ENCODE measurements at places on chromosomes 5 and 9.
A peak's percentile ranks its signal among the peaks of the same experiment; 100 is the strongest.

DNA sequence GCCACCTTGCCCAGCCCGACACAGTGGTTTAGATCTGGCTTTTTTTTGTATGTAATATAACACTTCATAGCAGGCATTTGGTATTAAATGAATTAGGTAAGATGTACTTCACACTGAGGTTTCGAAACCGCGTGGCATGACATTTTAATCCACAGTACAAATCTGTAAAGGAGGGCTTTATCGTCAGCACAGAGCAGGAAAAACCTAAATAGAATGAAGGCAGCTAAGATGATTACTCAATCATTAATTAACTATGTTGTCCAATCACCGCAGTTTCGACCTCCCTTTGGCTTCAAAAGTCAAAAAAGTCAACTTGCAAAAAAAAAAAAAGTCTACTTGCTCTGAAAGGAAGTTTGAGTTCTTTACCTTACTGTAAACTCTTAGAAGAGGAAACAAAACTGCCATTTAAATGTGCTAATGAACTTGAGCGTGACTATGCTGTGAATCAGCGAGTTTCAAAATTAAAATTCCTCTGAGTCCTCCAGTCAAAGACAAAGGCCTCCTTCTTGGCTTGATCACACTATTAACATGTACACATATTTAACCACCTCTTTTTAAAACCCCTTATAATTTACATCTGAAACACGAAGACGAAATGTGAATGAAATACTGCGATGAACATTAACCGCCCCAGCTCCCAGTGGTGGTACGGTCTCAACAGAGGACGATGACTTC, 698 bp upstream of the SEC24A start:
- no peak for DNase-seq

DNA sequence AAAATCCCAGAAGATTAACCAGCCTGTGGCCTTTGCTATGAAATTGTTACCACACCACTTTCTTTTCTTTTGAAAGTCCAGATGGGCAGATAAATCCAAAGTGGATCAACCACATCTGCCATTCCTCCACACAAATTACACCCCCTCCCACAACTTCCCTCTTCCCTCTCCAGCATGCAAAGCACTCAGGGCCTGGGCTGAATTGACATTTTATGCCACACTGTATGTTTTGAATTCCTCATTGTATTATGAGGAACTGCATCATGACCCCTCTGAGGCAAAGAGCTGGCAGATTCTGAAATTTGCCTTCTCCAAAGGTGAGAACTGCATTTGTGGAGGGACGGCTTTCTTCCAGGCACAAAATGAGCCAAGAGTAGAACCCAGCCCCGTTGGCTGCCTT, 589.2 kb upstream of the KLF4 start:
- no peak for DNase-seq

DNA sequence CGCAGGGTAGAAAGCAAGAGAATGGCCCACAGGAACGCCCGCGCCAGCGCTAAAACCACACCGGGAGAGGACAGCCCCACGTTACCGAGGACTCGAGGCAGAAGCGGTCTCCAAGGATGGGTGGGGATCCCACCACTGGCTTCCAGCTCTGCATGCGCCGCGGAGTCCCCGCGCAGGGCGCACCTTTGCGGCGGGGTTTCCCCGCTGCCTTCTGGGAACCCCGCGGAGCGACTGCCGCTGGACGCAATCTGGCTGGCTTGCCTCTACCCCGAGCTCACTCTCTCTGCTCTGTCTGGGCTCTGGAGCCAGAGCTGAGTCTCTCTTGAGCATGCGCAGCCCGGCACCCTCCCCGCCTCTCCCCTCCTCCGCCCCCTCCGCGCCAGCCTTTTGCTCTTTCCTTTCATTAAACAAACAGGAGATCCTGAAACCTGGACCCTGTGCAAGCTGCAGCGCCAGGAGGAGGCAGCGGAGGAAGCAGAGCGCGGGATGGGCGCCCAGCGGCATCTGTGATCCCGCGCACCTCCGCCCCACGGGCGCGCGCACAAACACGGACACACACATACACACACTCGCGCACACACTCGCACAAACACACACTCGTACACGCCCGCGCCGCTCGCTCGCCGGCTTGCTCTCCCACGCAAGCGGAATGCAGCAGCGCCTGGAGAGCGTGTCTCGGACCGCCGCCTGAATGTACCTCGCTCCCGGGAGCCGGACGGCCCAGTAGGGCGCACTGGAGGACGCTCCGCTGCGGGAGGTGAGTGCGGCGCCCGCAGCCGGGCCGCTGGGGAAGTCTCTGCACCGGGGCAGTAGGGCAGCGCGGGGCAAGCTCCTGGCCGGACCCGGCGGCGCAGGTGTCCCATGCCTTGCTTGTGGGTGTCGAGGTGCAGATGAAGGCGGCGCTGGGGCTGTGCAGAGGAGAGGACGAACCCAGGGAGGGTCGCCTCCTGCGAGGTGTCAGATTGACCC, at the start of gene PLPPR1:
Gene PLPPR1 (plus strand): TSS at position 382 of the 969 bp plus-strand sequence.
- DNase-seq = no peak

GRCh38 chr5:6115852-6116251, 262.5 kb downstream of the MED10 start:
- no peak for DNase-seq

- DNase-seq = no peak
Measured at GRCh38 chr5:30572279-30572678, 621.2 kb upstream of the CDH6 start.

DNA sequence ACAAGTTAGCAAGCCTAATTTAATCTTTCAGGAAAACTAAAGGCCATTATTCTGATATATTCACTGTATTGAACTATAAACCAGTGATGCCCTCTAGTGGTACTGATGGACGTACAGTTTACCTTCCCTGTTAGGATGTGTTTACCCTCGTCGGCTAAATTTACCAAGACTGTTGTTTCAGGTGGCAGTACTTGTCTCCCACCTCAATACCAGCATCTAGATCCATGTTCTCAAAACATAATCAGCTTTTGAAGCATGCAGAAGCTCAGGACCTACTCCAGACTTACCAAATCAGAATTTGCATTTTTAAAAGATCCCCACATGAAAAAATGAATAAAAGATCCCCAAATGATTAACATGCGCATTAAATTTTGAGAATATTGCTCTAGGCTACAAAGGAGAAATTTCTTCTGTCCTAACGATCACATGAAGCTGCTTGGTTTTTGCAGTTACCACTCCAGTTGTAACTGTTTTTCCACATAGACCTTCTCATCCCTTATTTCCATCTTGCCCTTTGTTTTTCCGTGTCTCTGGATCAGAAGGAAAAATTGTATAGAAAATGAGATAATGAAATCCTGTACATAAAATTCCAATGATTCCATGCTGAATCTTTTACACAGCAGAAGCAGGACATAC, 3.2 kb upstream of the BAAT start:
- DNase-seq = no peak

GRCh38 chr9:37729499-37729898, 24.1 kb upstream of the TRMT10B start:
- DNase-seq = no peak

DNA sequence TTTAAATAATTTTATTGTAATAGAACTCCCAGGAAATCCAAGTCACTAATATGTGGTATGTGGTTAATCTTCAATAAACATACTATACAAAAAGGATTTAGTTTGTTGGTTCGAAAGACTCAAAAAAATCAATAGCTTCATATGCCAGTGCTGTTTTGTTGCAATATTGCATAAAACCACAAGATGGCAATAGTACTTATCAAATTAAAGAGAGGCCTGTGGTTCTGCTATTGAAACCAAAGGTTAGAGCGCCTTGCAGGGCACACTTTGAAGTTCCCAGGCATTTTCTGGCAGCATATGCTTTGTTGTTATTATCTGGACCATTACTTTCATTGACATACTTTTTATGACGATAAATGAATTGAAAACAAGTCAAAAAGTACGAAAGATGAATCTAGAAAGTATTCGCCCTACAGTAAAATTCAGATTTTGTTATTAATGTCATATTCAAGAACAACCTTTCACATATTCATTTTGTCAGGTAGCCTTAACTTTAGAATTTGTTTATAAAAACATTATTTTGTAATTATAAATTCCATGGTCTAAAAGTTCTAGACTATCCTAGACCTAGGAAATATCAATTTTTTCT, 316.3 kb downstream of the MCTP1 start:
- no peak for DNase-seq

DNA sequence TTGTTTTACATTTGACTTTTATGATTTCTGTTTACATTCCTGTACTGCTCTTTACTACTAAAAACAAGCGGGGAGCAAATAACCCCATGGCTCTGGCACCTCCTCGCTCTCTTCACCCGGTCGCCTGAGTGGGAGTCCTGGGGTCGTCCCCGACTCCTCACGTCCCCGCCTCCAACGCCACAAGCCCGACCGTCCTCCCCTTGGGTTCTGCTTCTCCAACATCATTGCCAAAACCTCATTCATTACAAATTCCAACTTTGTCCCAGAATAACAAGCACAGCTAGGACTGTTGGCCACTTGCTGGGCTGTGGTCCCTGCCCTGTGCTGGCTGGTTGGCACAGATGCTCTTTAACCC, 35.1 kb downstream of the MRPL36 start:
- DNase-seq = no peak

GRCh38 chr5:115209279-115209678, 39.6 kb upstream of the TRIM36 start:
- no peak for DNase-seq

GRCh38 chr9:127285965-127286364, 21.4 kb downstream of the GARNL3 start:
- no peak for DNase-seq

- no peak for DNase-seq
Measured at GRCh38 chr5:33091571-33092363, 349.0 kb upstream of the TARS1 start.

- DNase-seq = no peak
Measured at GRCh38 chr5:107361945-107362344, 308.8 kb downstream of the EFNA5 start.

DNA sequence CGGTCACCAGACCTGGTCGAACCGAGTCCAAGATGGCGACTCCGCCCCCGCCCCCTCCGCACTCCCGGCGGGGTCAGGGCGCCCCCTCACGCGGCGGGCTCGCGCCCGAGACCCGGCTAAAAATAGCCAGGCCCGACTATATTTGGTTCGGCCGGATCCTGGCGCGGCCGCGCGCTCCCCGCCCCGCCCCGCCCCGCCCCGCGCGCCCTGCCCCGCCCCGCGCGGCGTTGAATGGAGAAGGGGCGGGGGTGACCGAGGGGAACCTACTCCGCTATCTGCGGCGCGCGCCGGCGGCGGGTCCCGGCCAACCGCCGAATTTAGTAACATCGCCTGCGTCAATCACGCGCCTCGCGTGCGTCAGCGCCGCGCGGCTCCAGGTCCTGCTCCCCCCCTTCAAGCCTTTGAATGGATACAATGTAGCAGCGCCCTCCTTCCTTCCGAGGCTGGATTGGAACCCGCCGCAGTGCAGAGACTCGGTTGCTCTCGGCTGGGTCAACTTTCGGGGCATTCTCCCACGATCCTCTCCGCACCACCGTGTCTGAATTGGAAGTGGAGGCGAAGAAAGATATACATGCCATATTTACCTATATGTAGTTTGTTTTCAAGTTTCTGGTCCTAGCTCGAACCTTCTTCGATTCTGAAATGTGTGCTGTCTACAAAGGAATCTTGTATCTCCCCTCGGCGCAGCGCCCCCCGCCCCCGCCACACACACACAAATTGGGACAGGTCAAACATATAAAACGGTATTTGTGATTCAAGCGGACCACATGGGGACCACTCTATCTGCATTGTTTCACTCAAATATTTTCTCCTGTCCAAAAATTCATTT, 1.6 kb upstream of the NR4A3 start:
- peak; percentile 84 for DNase-seq

- no peak for DNase-seq
Measured at GRCh38 chr9:129390541-129390940, 212.5 kb upstream of the IER5L start.

- no peak for DNase-seq
Measured at GRCh38 chr5:15521381-15522186, 21.6 kb downstream of the FBXL7 start.

DNA sequence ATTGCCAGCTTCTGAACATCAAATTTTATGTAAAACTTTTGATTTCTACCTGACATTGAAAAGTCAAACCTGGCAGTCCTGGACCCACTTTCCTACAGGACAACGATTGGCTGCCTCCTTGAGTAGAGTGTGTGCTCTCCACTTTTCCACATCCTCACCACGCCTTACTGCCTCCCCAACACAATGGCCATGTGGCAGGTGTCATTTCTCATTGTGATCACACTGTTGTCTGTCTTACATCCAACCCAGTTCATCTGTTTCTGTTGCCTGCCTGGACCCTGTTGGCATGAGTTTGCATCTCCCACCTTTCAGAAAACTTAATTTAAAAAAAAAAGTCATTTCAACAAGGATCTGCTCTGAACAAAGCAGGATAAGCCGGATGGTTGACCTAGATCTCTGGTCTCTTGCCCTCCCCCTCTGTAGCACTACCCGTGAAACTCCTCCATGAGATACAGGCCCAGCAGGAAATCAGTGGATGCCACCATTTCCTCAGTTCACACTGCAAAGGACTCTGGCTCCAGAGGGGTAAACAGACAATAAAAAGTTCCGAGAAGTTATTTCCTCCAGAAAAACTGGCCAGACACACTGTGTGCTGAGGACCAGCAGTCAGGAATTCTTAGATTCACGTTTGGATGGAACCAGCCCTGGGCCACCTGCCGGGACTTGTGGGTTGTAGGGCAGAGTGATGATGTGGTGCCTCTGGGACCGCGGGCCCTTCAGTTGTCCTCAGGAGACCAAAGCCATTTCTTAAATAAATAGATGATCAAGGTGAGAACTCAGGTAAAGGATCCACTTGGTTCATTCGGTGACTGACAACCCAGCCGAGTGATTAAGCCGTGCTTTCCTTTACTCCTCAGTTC, 48.6 kb downstream of the AMBP start:
- no peak for DNase-seq

DNA sequence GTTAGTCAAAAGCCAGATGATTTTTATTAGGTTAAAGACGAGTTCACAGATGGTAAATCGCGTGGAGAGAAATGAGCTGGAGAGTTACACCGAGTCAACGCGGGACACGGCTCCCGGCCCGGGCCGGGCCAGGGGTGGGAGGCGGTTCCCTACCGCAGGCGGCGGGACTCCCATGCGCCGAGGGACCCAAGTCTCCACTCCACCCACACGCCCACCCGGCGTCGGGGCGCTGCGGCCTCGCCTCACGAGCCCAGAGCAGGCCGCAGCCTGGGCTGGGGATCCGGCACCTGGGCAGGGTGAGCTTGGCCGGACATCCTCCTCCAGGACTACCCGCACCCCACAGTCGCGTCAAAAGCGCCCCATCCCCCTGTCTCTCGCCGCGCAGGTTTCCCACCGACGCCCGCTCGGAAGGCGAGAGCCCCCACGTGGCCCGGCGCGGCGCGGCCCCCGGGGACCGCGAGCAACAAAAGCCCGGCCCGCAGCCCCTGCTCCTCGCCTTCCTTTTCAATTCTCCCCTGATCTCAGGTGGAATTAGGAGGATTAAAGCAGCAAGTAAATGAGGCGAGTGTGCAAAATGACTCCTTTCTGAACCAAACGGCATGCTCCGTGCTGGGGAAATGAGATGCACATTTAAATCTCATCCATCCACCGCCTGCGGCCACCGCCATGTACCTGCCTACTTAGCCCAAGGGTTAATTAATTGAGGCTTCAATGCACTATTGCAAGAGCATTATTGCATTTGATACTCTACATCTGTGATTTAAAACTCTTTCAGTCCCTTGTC, 196.5 kb upstream of the TBCA start:
- no peak for DNase-seq

GRCh38 chr9:19009391-19009965, 23.5 kb downstream of the SAXO1 start:
- no peak for DNase-seq

- no peak for DNase-seq
Measured at GRCh38 chr9:16552252-16552651, 318.2 kb downstream of the BNC2 start.

GRCh38 chr9:36149197-36149596, 12.7 kb downstream of the GLIPR2 start:
- DNase-seq = no peak

All from activated T-helper 1 cell treated with Interleukin-2 at 50 U/mL for 16 hours (primary cell).